ENCODE measurements at places on chromosomes 12 and 14. TPM values are rescaled to one million over a fixed set of nuclear protein-coding genes. Genes with fewer than 3 reads are reported as not detected.

DNA sequence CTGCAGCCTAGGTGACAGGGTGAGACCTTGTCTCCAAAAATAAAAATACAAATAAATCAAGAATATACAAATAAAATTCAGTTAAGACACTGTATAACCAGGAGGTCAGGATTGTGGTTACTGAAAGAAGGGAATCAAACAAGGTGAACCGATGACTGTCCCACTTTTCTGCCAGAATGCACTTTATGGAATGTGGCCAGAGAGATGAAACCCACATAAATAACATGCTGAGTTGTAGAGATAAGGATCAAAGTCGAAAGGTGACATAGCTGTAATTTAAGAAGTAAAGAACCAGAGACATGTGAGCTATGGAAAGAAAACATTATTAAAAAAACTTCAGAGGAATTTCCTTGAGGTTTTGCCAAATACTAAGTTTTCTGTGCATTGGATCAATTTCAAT lies 1098.2 kb upstream of the USP15 start:
- no peak for DNase-seq

The LTB4R2 gene
- total RNA-seq, result 9.1 TPM

- DNase-seq, result no peak
These were observed 72.2 kb downstream of the ST8SIA1 start for GRCh38 chr12:22262309-22262708.

DNA sequence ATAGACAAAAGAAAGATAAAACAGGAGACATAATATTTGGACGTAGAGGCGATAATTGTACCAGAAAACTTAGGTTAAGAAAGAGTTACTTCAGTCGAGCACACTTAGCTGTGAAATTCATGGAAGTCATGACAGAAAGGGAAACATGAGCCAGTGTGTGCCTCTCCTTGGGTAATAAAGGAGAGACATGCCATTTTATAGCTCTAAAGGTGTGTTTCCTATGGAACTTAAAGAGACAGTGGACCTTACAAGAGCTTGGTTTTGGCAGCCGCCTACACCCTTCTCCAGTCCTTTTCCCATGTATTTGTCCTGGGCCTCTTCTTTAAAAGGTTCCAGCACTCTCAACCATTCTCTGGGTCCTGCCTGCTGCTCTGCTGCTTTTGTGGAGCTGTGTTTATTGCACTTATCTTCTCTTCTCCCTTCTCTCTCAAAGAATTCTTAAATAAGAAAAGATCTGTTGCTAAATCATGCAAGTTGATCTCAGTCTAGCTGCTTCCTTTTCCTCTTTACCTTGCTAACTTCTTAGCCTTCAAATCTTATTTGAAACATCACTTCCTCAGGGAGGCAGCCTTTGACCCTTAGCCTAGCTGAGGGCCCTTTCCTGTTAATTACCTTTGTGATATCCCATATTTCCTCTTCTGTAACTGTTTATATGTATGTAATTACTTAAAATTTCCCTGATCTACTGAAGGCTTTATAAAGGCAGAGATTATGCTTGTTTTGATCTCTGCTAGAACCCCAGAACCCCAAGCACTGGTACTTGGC lies 81.8 kb upstream of the EVL start:
- no peak for DNase-seq

DNA sequence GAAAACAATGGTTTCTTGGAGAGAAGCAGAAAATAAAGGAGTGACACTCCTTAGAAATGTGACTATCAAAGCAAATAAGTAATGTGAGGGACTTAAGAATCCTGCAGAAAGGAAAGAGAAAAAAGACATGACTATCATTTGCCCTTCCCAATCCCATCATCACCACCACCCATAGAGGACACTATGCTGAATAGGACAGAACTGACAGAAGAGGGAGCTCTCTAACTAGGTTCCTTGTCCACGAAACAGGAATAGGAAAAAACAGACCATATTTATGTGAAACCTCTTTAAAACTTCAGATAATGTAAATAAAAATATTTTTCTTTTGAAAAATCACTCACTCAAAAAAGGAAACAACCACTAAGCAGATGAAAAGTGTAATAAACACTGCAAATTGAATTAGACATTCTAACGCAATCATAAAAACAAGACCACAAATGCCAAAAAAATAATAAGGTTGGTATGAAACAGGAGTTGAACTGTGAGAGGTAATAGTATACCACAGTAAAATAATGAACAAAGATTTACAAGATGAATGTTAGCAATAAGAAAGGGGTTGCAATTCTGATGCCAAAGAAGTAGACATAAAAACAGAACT lies 24.1 kb downstream of the KLRD1 start:
- no peak for DNase-seq

GRCh38 chr14:90828642-90829487 lies 12.6 kb upstream of the TTC7B start:
- DNase-seq, result no peak

GRCh38 chr14:95255013-95255412 lies 64.7 kb downstream of the CLMN start:
- no peak for DNase-seq

GRCh38 chr12:125185311-125185739 lies 120.1 kb downstream of the AACS start:
- DNase-seq, result no peak

- no peak for DNase-seq
These were observed 51.9 kb downstream of the TPCN1 start for GRCh38 chr12:113273053-113273725.

DNA sequence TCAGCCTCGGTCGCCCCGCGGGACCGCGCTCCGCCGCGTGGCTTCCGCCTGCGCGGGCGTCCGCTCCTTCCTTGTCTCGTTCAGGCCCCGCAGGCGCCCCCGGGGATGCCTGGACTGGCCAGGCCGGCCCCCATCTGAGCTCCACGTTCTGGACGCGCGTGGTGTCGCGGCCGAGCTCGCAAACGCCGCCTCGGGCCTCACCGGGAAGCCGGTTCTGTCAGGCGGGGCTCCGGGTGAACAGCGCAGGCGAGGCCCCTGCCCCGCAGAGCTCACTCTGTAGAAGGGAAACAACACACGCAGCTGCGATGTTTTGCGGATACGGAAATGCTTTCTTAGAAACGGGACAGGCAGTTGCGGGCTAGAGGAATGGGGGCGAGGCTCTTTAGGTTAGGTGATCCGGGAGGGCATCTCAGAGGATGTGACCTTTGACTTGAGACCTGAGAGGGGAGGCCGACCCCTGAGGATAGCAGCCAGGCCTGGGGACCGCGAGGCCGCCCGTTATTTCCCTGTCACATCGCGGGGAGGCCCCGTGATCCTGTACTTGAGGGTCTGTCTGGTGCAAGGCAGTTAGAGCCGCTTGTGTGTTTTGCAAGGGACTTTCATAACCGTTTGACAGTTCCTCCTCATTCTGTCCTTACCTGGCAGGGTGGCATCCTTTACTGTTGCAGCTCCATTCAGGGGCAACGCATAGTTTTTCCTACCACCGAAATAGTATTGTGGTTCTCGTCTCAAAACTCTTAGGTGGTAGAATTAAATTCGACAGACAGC lies 584 bp downstream of the VRK1 start:
- no peak for DNase-seq

- no peak for DNase-seq
These were observed 15.7 kb upstream of the GALNT6 start for GRCh38 chr12:51406859-51407258.

The TMEM132C gene
- not detected for total RNA-seq

DNA sequence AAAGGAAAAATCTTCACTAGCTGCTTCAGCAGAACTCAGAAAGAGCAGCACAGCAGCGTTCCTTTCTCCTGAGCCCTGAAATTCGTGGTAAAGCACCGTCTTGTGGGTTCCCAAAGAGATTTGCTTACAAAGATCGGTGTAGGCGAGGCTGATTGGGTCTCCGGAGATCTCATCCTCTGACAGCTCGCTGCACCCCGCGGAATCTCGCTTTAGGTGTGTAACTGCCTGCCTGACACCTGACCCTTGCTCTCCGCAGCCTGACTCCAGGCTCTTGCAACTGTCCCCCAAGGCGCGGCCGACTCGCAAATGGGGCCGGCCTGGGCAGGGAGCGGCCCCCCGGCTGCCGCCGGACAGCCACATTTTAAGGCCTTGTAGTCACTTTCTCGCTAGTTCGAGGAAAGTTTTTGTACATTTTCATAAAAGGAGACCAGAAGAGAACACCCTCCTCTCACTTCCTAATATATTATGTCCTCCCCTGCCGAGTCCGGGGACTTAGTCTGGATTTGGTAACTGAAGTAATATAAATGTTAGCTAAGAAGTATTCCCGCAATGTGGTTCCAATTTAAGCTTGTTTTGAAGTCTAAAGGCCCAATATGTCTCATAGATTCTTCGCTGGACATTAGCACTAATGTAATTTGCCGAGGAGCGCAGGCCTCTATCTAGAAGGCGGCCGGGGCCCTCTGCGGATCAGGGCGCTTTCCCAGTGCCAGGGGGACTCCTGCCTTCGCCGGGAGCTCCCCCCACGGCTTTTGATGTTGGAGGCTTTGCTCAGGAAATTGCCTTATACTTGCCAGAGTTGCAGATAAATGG lies 177.3 kb upstream of the CDKN3 start:
- no peak for DNase-seq

The KRT85 gene
- not detected for total RNA-seq

- DNase-seq, result no peak
These were observed 252.9 kb upstream of the NAV3 start for GRCh38 chr12:77577791-77578190.

DNA sequence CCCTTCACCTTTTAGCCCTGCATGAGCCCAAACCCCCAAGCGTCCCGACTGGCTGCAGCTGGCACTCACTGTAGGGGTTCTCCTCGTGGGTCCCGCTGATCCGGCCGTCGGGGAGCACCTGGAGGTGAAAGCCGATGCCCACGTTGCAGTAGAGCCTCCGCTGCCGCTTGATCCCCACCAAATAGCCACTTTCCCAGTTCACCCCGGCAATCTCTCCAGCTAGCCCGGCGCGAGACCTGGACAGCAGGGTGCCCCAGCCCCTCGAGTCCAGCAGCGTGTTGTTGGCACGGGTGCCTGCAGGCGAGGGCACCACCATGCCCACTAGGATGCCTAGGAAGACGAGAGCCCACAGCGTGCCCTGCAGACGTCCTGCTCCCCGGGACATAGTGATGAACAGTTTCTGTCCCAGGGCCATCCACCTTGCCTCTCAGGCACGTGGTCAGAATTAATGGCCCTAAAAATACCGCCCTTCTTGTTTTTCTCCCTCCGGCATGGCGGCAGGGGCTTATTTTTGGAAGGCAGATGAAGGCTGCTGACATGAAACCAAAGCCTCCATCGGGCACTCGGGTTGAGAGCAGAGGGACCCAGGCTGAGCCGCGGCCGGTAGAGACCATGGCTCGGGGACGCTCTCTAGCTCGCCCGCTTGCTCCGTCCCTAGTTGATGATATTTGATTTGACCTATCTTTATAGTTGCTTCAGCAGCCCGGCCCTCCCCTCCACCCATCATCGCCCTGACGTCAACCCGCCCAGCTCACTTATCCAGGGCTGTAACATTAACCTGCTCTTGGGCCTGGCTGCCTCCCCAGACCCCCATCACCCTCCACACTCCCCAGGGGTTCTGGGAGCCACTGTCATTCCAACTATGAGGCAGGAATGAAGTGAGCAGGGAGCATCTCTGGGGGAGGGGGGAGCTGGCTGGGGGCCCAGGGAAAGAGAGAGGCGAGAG lies at the start of gene FGF6:
FGF6 (minus strand) TSS at position 660 of the 946 bp plus-strand sequence; CDS start at position 415, 245 bp downstream.
- DNase-seq, result no peak

DNA sequence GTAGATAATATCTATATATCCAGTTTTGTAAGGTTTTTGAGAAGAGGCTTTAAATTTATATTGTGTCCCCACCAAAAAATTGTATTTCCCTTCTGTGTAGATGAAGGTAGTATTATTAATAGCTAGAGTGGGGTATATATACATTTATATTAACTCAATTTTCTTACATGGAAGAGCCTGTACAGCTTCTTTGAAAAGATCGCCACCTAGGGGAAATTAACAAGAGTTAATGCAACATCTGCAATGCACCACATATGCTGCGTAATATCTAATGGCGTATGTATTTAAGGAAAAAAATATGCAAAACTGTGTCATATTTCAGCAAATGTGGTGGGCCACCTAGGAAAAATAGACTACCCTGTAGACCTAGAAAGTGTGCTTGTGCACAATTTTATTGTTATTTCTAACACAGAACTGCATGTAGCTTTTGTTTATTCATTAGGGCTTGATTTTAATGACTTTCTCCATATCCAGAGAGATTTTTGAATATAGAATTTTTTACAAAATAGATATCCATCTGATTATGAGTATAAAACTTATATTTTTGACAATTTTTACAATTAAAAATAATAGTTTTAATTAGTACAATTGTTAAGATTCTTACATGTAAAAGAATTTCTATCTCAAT lies 14.0 kb downstream of the CCER1 start:
- no peak for DNase-seq

GRCh38 chr12:59834659-59835474 lies 239.0 kb downstream of the SLC16A7 start:
- DNase-seq, result no peak

GRCh38 chr14:51225751-51226150 lies 14.3 kb upstream of the TMX1 start:
- no peak for DNase-seq

- no peak for DNase-seq
These were observed 42.8 kb upstream of the CORO1C start for GRCh38 chr12:108773798-108774788.

DNA sequence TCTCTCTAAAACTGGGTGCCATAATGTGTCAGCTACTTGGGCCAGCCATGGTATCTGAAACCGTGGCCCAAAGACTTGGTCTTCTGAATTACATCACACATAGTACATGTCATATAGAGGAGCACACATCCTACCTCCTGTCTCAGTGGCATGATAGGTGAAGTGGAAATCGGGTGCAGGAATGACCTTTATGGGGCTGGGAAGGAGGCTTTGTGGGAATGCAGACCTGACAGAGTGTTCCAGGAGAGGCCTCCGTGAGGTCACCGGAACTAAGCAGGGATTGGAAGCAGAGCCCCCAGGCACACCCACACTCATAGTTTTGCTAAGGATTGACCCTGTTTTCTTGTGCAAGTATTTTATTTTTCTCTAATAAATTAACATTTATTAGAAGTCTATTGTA lies 82.6 kb downstream of the NTF3 start:
- no peak for DNase-seq

GRCh38 chr12:52061470-52062166 lies 8.2 kb upstream of the ATG101 start:
- DNase-seq, result no peak

The RGS6 gene
- total RNA-seq, result not detected

DNA sequence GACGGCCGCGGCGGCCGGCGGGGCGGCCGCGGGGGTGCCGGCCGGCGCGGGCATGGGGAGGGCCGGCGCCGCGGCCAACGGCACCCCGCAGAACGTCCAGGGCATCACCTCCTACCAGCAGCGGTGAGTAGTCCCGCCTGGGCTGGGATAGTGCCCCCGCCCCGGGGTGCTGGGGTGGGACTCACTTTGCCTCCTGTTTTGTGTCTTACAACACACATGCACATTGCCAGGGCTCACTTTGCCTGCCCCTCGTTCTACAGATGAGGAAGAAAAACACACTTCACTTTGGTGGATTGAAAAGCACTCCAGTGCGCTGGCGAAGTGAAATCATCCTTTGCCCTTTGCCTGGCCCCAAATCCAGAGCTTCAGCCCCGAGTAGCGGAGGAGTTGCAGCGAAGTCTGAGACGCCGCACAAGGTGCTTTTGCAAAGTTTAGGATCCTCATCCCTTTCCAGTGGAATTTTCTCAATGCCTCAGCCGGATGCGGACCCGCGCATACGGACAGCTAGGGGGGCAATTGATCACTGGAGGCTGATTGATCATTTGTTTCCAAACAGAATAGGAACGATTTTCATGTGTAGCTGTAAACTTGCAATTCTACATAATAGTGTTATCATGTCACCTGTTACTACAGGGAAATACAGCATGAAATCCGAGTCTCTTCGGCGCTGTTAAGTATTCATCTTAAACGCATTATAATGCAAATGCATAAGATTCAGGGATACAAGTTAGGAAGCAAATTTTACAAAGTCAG lies 3.6 kb upstream of the NPAS3 start:
- DNase-seq, result no peak

- DNase-seq, result no peak
These were observed 53.4 kb downstream of the METTL25 start for GRCh38 chr12:82411546-82412230.
